ENCODE measurements at places on chromosomes 2 and 18. TPM values are rescaled to one million over a fixed set of nuclear protein-coding genes. Genes with fewer than 3 reads are reported as not detected.

GRCh38 chr18:47585136-47585535 is 333.7 kb upstream of the SKOR2 start:
- no peak for DNase-seq

DNA sequence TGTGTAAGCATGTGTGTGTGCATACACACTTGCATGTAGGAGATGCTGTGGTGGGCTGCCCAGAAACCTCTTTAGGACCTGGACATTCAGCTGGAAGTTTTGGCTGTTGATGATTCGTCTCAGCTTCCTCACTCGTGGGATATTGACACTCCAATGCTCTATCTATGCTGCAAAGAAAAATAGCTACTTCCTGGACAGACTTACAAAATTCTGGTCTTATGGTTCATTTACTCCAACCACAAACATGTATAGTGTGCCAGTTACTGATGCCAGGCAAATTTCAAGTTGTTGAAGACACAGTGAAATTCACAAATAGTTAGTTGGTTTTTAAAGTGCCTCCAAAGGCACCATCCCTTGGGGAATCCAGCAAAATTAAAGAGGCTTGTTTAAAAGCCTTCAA is 882.6 kb downstream of the CPS1 start:
- no peak for DNase-seq

DNA sequence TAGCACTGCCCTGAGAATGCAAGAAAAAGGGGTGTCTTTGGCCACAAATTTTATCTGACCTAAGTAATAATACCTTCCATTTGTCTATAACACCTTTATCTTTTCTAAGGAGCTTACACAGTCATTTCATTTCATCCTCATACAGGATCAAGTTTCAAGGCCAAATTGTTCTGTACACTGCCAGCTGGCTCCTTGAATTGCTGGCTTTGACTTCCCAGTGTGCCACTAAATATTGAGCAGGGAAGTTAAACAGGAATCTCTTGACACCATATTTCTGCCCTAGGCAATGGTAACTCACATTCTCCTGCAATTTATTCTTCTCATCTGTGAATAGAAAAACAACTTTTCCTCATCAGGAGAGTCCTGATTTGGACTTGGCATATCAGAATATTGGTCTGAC is 195.1 kb upstream of the LRP1B start:
- DNase-seq, result no peak

DNA sequence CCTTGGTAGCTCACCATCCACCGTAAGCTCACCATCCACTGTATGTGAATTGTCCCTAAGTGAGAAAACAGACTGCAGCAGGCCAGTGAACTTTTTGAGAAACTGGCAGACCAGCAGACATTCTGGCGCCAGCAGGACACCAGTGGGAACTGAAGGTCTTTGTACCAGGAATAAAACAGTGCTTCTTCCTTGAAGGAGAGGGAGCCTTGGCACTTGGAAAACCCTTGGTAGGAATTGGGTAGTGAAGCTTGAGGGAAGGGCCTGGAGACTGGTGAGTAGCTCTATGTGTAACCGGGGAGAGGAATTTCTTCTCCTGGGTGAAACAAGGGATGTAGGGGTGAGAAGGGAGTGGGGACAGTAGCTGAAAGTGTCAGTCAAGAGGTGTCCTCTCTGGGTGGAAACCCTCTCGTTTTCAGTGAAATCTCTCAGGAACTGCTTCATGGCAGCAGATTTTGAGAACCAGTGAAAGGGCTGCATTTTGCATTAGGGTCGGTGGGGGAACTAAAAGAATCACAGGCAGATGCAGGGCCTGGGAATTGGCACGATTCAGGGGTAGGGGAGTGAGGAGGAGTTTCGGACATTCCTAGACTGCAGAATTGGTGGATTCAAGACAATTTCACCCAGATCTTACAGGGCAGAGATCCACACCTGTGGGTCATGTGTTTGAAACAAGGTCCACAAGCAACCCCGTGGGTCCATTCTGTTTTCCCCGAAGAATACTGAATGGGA is 131.5 kb upstream of the DLX2 start:
- no peak for DNase-seq

- no peak for DNase-seq
Observed at GRCh38 chr2:239532859-239533258, 132.0 kb upstream of the HDAC4 start.

DNA sequence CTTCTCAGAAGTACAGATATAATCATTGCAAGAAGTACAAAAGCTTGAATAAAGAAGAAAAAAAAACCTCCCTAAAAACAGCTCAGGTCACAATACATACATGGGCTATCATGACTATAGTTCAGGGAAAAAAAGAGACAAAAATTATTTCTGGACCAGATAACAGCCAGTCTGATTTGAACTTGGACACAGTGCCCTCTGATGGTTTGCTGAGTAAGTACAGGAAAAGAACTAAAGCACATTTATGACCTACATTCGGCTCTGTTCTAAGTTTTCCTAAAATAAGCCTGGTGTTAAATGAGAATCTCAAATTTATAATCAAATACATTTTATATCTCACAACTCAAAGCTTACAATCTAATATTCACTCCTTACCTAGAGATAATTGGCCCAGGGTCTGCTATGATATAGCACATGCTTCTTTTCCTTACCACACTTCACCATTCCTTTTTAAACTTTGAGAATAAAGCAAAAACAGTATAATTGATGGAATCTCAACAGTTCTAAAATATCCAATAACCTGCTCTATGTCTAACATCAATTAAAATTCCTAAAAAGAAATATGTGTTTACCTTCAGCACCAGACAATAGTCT is 81.1 kb downstream of the RAPH1 start:
- peak; percentile 26 for DNase-seq

- peak; percentile 45 for DNase-seq
Observed at GRCh38 chr18:41378598-41378997, 576.4 kb upstream of the PIK3C3 start.

- no peak for DNase-seq
Observed at GRCh38 chr2:119423108-119423444, 8.6 kb upstream of the TMEM37 start.

The PLEK gene
- total RNA-seq, result not detected

The ST8SIA5 gene
- 0.36 TPM for total RNA-seq

The UGT1A10 gene
- not detected for total RNA-seq

The NTSR2 gene
- total RNA-seq, result not detected

The EFR3B gene
- 13.3 TPM for total RNA-seq

The POLR1A gene
- 45.2 TPM for total RNA-seq

All from astrocyte (in vitro differentiated cells and primary cell).